ENCODE measurements at places on chromosomes 3 and 15. TPM values are rescaled to one million over a fixed set of nuclear protein-coding genes. Genes with fewer than 3 reads are reported as not detected.

Gene C2CD4A
- total RNA-seq, result not detected

Gene REC114
- total RNA-seq, result not detected

Gene ITIH1
- total RNA-seq, result not detected

Gene SEMA6D
- total RNA-seq, result 115 TPM

Gene PLSCR5
- total RNA-seq, result not detected

Gene COL8A1
- total RNA-seq, result not detected

Gene LARP6
- 0.35 TPM for total RNA-seq

Gene GOLGA6L4
- 2.3 TPM for total RNA-seq

Gene TRIM59
- total RNA-seq, result 6.7 TPM

Gene ROBO1
- 14.4 TPM for total RNA-seq

Gene LDHAL6B
- total RNA-seq, result not detected

Gene LMAN1L
- total RNA-seq, result not detected

Gene RARRES1
- 36.3 TPM for total RNA-seq

Gene LSAMP
- total RNA-seq, result 1.5 TPM

Gene MUC4
- total RNA-seq, result 7.0 TPM

Gene NR2E3
- 1.3 TPM for total RNA-seq

Gene CACNA1D
- 74.6 TPM for total RNA-seq

Gene COL6A5
- total RNA-seq, result not detected

Gene SRGAP3
- 17.0 TPM for total RNA-seq

Gene CLSTN2
- total RNA-seq, result 3.3 TPM

Gene IMPG2
- total RNA-seq, result 0.27 TPM

Gene CYP8B1
- total RNA-seq, result not detected

Gene ANKUB1
- not detected for total RNA-seq

Gene TMEM207
- not detected for total RNA-seq

Gene CD86
- total RNA-seq, result 10.7 TPM
